ENCODE measurements at places on chromosomes 1 and 21.
A peak's percentile ranks its signal among the peaks of the same experiment; 100 is the strongest.

GRCh38 chr1:230056098-230056497 lies 10.9 kb upstream of the GALNT2 start:
- DNase-seq, result no peak

DNA sequence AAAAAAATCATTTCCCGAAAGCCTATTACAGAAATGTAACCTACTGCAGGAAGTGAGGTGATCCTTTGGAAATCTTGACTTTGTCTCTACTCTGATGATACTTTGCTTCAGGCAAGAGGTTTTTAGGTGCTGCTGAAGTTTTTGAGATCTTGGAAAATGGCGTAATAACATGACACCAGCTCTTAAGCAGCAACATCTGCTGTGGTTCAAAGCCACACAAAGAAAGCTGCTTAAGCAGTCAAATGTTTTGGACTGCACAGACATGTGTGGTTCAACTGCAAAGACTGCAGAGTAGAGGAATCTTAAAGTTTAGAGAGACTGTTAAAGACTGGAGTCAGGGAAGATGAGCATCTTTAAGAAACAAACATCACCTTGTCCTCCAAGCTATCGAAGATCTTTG lies 139.0 kb downstream of the RASAL2 start:
- peak; percentile 56 for DNase-seq

DNA sequence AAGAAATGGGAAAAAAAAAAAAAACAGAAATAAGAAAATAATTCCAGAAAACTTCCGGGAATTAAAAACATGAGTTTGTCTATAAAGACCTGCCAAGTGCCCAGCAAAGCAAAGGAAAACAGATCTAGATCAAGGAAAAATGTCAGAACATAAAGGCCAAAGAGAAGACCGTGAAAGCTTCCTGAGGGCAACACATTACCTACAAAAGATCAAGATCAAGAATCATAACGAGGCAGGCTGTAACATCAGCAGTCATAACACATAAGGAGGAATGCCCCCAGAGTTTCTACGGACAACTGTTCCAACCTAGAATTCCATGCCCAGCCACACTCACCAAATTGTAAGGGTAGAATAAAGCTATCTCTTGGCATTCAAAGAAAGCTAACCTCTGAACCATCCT lies 3.8 kb downstream of the CCSAP start:
- no peak for DNase-seq

DNA sequence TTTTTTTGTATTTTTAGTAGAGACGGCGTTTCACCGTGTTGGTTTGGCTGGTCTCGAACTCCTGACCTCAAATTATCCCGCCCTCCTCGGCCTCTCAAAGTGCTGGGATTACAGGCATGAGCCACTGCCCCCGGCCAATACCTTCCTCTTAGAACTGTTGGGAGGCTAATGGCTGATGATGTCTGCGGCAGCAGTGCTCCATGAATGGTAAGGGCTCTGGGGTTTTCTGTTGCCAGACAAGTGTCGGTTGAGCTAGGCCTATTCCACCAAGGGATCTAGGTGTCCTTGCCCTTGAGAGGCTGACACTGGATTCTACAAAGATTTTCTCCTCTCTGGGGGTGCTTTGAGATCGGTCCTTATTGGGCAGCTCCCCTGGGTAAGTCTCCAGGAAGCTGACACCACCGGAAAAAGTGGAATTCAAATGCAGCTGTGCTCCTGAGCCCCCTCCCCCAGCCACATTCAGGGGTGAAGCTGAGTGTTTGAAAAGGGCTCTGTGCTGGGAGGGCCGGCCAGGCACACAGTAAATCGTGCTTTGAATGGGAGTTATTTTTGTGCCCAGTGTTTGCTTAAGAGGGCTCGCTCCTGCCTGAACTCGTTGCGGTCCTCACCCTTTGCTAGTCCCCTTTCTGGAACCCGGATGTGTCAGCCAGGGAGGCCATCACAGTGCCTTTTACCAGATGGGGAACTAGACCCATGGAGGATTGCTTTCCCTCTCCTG lies 5.2 kb downstream of the SOX13 start:
- no peak for DNase-seq

GRCh38 chr1:154770897-154771594 lies 99.0 kb downstream of the KCNN3 start:
- DNase-seq, result no peak

DNA sequence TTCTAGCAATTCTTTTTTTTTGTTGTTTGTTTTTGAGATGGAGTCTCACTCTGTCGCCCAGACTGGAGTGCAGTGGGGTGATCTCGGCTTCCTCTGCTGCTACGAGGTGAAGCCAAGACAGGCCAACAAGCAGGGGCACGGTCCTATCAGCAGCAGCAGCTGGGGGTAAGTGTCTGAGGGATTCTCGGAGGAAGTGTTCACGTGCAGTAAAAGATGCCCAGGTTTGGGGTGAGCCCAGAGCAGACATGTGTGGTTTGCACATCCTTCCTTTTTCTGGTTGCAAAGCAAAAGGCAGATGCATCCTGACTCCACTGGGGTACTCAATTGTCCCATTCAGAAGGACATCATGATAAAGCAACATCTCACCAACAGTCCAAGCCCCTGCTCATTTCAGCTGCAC lies 27.7 kb downstream of the PIGP start:
- DNase-seq, result no peak

- no peak for DNase-seq
Measured at GRCh38 chr1:76256289-76257223, 182.0 kb downstream of the ST6GALNAC3 start.

DNA sequence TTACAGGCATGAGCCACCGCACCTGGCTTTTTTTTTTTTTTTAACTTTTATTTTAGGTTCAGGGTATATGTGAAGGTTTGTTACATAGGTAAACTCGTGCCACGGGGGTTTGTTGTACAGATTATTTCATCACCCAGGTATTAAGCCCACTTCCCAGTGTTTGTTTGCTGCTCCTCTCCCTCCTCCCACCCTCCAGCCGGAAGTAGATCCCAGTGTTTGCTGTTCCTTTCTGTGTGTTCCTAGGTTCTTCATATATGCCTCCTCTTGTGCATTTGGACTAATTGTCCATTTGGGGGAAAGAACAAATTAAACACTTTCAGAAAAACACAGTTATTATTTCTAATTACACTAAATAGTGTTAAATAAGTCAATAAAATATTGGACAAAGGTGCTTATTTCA lies 1.1 kb upstream of the SLC2A7 start:
- no peak for DNase-seq

GRCh38 chr1:6358144-6358624 lies 35.4 kb downstream of the ACOT7 start:
- DNase-seq, result no peak

DNA sequence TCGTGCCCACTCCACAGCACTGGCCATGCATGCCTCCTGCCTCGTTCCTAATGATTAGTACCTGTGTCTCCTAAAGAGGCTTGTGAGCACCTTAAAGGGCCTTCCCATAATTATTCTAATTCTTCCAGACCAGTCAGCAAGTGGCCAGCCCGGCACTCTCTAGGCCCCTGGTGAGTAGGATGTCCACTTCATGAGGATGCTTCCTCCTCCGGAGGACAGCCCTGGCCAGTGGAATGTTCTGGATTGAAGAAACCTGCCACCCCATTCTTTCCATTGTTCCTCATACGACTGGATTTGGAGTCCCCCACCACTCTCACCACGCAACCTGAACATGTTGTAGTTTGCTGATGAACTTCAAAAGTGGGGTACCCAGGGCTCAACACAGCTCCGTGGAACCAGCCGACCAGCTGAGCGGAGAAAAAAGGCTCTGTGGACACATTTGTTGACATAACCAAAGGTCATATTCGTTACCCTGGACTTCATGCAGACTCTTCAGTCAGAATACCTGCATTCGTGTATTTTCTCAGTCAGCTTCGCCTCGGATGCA lies 46.7 kb upstream of the LBR start:
- DNase-seq, result no peak

- DNase-seq, result no peak
Measured at GRCh38 chr1:170917373-170917772, 18.0 kb upstream of the MROH9 start.

DNA sequence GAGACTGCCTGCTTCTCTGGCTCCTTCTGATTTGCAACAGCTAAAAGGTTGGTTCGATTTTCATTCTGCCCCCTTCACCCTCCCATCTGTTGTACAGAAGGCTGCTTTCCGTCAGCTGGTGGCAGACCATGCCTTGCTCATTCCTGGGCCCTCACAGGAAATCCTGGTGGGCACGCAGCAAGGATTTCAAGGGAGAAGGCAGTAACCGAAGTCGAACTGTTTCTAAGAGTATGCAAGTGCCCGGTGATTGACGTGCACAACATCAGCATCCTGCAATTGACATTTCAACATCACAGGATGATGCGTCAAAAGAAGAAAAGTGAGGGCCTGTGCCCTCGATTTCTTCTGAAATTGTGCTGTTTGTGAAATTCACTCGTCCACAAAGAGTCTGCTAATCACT lies 83.8 kb downstream of the PLPP3 start:
- DNase-seq, result no peak

DNA sequence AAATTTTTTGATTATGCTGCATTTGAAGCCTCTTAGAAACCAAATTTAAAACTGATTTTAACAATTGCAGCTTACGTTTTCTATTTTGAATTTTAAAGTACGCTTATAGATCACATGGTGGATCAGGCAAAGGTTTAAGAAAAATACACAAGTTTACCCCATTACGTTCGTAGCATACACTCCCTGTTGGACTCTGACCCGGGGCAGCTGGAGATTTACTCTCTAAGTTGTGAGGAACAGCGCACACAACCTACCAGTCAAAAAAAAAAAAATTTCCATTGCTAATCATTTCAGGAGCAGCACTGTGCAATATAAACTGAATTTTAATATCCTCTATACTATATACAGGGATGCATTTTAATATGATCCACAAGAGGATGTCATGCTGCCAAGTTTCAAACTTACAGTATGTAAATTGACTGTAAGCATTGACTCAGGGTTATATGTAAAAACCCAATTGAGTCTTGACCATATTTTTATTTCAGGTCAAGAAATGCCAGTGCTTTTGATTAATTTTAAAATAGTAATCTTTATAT lies 20.4 kb downstream of the CSDE1 start:
- no peak for DNase-seq

DNA sequence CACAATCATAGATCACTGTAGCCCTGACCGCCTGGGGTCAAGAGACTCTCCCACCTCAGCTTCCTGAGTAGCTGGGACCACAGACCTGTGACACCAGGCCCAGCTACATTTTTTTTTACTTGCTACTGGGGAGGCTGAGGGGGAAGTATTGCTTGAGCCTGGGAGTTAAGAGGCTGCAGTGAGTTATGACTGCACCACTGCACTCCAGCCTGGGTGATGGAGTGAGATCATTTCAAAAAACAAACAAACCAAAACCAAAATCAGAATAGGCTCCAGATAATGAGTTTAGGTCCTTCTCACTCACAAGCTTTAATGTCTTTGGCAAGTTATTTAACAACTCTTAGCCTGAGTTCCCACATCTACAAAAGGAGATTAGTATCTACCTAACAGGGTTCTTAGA lies 22.8 kb downstream of the WDR26 start:
- DNase-seq, result peak; percentile 67

GRCh38 chr21:44784810-44785209 lies 16.8 kb downstream of the UBE2G2 start:
- no peak for DNase-seq

DNA sequence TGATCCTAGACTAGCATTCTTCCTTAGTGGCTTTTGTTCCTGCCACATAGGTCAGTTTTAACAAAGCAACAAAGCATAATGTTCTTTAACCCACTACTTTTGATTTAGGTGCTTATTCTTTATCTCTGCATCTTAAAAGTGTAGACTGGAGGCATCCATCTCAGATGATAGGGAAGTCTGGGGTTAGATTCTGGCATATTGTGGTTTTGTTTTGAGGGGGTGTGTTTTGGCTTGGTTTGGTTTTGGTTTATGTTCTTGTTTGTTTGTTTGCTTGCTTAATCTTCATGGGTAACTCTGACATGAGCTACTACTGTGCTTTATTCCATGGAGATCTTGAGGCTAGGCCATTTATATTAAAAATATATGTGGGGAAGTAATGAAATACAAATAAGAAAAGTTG lies 40.3 kb upstream of the MYOCOS start:
- DNase-seq, result no peak

DNA sequence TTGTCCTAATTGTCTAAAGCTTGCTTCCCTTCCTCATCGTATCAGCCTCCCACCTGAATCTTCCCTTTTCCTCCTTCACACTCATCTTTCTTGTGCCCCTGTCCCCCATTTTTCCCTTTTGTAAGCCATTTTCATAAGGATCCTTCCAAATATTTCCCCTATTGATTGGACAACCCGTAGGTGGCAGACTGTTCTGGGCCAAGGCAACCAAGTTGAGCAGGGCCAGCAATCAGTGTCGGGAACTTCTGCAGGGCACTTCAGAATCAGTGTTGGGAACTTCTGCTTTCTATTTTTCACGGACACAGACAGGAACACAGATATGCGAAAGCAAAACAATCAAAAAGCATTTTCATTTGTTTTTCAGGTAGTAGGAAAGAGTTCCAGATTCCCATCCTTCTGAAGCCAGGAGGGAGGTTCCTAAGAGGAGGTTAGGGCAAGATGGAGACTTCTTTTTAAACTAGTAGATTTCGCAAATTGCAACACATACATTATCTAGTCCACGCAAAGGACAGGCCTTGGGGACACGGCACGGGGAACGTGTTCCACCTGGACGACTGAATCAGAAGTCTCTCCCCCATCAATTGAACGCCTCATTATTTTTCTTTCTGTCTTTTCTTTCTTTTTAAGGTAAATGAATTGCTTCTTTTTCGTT lies 691 bp upstream of the MPZL1 start:
- DNase-seq, result peak; percentile 68

DNA sequence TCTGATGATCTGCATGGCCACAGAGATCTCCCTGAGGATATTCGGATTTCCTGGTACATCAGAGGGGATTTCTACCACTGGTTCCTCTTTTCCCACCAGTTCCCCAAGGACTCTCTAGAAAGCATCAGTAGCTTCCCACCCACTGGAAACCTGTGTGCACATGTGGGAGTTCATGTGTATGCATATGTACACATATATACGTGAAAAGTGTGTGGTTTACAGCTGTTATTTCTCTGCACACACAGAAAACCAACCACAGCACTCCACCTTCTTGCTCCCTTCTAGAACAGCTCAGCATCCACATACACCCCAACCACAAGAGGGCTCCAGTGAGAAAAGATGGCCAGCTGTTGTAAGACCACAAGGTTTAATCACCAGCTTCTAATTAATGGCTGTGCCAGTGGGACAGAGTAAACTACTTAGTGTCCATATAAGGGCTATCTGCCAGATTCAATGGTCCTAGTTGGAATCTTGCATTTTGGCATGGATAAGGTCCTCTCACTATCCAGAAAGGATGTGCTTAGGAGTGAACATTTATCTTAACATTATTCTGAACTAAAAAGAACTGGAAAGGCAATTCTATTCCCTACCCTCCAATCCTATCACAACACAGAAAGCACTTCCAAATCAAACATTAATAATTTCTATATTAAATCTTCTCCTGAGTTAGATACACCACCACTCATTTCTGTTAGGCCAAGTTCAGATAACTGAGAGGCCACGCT lies 24.1 kb downstream of the GPR3 start:
- peak; percentile 68 for DNase-seq
